ENCODE measurements at places on chromosomes 1 and 21.

GRCh38 chr1:231194476-231194842, 32.6 kb downstream of the TRIM67 start:
- DNase-seq: peak; percentile 9

GRCh38 chr21:26127073-26127814, 43.3 kb downstream of the APP start:
- no peak for DNase-seq

- no peak for DNase-seq
These were observed 122.7 kb downstream of the MATN1 start for GRCh38 chr1:30600706-30601105.

DNA sequence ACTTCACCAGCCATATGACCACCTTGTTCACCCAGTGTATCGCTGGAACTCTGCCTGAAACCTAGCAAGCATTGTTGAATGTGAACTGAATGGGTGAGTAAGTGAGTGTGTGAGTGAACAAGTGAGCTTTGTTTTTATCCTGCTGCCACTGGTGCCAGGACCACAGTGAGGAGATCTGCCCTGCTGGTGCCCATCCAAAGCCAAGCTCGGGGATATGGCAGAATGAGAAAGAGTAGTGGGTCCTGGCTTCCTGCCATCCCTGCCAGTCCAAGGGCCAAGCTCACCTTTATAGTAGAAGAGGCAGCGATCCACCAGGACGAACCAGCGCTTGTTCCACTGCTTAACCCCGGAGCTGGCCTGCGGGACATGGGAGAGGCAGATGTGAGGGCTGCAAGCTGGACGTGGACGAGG, 53.4 kb upstream of the GOLT1A start:
- no peak for DNase-seq

- DNase-seq: no peak
These were observed 51.9 kb upstream of the FMOD start for GRCh38 chr1:203402629-203403337.

- DNase-seq: no peak
These were observed 42.2 kb upstream of the LYST start for GRCh38 chr1:235908742-235909520.

DNA sequence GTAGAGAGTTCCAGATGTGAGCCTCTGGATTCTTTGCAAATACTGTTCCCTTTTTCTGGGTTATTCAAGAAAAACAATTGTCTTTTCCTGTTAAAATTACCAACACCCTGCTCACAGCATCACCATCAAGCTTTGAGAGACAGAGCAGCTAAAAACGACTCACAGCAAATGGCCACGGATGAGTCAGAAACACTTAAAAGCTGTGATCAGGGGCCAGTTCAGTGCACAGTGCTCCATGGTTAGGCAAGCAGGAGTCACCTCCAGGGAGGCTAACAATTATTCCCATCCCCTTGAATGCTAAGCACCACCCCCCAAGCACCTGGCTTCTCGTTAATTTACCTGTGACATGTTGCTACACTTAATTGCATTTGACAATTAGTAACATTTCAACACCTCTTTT, 128.4 kb upstream of the CAMK1G start:
- no peak for DNase-seq

DNA sequence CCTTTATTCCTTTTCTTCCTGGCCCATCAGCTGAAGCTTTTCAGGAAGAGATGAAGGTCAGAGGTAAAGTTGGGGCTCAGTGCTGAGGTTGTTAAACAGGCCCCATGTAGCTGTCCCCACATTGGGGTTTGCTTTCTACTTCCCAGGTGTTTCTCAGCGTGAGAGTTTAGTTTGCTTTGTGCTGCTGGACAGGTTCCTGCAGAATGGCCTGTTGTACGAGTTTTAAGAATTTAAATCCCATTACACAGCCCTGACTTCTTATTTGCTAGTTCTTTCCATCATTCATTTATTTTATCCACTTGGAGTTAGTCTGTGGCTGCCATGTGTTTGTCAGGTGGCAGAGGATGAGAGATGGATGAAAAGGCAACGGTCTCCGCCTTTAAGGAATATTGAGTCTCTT, 19.2 kb downstream of the CTPS1 start:
- no peak for DNase-seq

All from erythroblast (primary cell).